ENCODE measurements at places on chromosomes 12 and 14. TPM values are rescaled to one million over a fixed set of nuclear protein-coding genes. Genes with fewer than 3 reads are reported as not detected.

DNA sequence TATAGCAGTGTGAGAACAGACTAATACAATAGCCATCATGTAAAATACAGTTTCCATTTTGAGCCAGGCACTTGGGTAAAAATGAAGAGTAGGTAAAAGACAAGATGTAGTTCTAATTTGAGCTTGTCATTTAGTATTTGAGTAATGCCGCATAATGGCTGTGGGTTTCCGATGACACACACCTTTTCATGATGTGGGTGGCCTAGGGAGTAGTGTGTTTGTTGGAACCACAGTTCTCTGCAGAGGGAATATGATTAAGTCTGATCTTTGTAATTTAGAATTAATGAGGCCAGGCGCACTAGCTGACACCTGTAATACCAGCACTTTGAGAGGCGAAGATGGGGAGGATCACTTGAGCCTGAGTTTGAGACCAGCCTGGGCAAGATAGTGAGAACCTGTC, 61.8 kb downstream of the RCOR1 start:
- H3K27me3 ChIP-seq: no peaks in the 10 kb centered on the region
- peak; percentile 27 for DNase-seq
- H3K4me3 ChIP-seq: no peak overlapping the region
- H3K4me1 ChIP-seq: peaks cover 40% of the 10 kb centered on the region
- H3K36me3 ChIP-seq: no peaks in the 10 kb centered on the region

- no peak for DNase-seq
- no peak overlapping the region for H3K27ac ChIP-seq
- H3K4me1 ChIP-seq: peaks cover 8% of the 10 kb centered on the region
- H3K4me3 ChIP-seq: no peak overlapping the region
Observed at GRCh38 chr12:131734336-131735152, 23.7 kb downstream of the SFSWAP start.

DNA sequence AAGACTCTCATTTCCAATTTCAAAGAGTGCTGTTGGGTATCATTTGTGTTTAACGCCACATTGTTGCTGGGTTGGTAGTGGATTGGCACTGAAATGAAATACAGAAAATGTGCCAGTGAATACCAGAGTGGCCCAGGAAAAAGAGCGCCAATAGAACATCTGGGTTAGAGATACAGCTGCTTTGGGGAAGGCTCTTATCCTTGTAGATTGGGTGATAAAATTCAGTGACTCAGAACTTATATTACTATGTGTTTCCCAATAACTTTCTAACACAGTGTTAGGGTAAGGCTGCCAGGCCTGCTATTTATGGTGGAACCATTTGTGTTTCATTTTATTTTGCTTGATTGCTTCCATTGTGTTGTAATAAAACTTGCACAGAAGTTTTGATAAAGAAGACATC, 168.2 kb upstream of the SSTR1 start:
- H3K27ac ChIP-seq: no peak overlapping the region
- H3K4me1 ChIP-seq: peaks cover 6% of the 10 kb centered on the region
- no peaks in the 10 kb centered on the region for H3K36me3 ChIP-seq

- H3K4me1 ChIP-seq: peaks cover 47% of the 10 kb centered on the region
- peaks cover 1% of the 10 kb centered on the region for H3K36me3 ChIP-seq
- peak overlapping the region; percentile 54 for H3K27ac ChIP-seq
- DNase-seq: no peak
- no peaks in the 10 kb centered on the region for H3K27me3 ChIP-seq
Observed at GRCh38 chr12:116278667-116279066, 1.2 kb upstream of the MED13L start.

GRCh38 chr12:95100264-95101190, 27.1 kb upstream of the NR2C1 start:
- peaks cover 12% of the 10 kb centered on the region for H3K4me1 ChIP-seq
- no peaks in the 10 kb centered on the region for H3K27me3 ChIP-seq
- H3K4me3 ChIP-seq: no peak overlapping the region
- H3K27ac ChIP-seq: peak overlapping the region; percentile 25
- DNase-seq: no peak

DNA sequence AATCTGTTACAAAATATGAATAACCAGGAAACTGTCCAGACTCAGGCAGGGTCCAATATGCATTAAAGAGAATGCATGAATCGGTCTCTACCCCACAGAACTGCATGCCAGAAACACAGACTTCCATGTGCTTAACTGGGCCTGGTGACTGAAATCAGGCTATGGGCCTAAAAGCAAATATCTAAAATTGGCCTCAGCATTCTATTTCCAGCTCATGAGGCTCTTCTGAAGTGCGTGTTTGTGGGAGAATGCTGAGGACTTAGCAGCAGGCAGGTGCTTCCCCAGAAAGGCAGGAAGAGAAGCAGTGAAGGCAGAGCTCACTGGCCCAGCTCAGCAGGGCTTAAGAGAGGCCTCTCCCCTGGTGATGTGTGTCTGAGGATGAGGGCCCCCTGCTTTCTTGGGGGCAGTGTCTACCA, 48.5 kb downstream of the ADGRD1 start:
- H3K27ac ChIP-seq: no peak overlapping the region
- no peak for DNase-seq
- no peak overlapping the region for H3K4me3 ChIP-seq
- H3K36me3 ChIP-seq: peaks cover 3% of the 10 kb centered on the region
- no peaks in the 10 kb centered on the region for H3K4me1 ChIP-seq

- H3K4me3 ChIP-seq: peak overlapping the region; percentile 75
- peak overlapping the region; percentile 98 for H3K27ac ChIP-seq
- H3K27me3 ChIP-seq: no peaks in the 10 kb centered on the region
Observed at GRCh38 chr14:101824339-101824727, 62.8 kb downstream of the PPP2R5C start.

GRCh38 chr14:31939934-31940333, 137.2 kb upstream of the ARHGAP5 start:
- no peak overlapping the region for H3K4me3 ChIP-seq
- H3K4me1 ChIP-seq: peaks cover 18% of the 10 kb centered on the region
- no peak for DNase-seq
- H3K27ac ChIP-seq: no peak overlapping the region
- no peaks in the 10 kb centered on the region for H3K36me3 ChIP-seq
- H3K27me3 ChIP-seq: peaks cover 6% of the 10 kb centered on the region

EPYC gene
- not detected for total RNA-seq

ADSS1 gene
- total RNA-seq: 4.6 TPM
